ENCODE measurements at places on chromosomes 5 and 9.

DNA sequence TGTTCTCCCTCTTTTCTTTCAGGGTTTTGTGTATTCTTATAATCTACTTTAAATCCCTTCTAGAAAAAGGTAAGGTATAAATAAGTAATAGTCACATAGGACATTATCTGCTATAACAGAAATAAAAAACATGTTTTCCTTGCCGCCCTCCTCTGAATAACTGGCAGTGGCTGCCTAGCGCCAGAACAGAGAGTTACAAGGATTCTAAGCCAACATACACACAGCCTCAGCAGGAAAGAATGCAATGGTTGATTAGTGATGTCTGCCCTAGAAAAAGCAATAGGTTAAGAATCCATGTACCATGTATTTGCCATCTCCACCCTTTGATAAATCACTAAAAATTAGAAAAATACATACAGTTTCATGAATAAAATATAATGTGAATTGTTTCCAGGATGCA, 4.9 kb downstream of the MED27 start:
- no peak for DNase-seq

DNA sequence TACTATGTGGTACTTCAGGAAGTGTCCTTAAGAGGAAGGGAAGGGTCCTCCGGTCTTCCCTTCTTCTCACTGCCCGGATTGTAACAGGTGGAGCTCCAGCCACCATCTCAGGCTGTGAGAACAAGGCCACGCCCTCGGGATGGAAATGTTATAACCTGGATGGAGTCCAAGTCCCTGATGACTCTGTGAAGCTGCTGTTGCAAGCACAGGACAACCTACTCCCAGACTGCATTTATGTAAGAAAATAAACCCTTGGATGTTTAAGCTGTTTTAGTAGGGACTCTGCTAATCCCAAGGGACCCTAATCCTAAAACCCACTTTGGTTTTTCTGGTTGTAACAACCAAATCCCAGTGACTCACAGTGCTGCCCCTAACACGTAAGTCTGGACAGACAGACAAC, 221.6 kb downstream of the ACTL7B start:
- DNase-seq = peak; percentile 86

DNA sequence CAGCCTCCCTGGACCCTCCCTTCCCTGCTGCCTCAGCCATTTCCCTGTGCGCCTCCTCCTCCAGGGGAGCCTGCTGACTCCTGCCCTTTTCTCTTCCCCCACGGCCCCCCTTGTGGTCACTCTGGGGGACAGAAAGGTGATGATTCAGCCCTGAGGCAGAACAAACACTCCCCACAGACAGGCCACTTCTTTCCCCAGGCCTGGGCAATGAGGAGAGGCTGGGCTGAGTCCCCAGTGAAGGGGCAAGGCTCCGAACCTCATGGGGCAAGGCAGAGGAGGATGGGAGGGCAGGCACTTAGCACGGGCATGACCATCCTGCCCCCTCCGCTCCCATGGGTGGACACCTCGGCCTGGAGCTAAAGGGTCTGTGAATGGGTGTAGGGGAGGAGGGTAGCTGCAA, 21.0 kb downstream of the CSF1R start:
- DNase-seq = no peak

- DNase-seq = no peak
Measured at GRCh38 chr5:116756531-116756930, 181.9 kb upstream of the SEMA6A start.

- no peak for DNase-seq
Measured at GRCh38 chr5:91269198-91269597, 113.9 kb downstream of the ARRDC3 start.

GRCh38 chr9:89642789-89643188, 38.0 kb downstream of the GADD45G start:
- DNase-seq = no peak

GRCh38 chr5:72282878-72283277, 37.2 kb downstream of the MRPS27 start:
- no peak for DNase-seq

- no peak for DNase-seq
Measured at GRCh38 chr5:148455185-148455584, 71.4 kb downstream of the FBXO38 start.

- DNase-seq = no peak
Measured at GRCh38 chr9:90547896-90548295, 94.7 kb downstream of the DIRAS2 start.

DNA sequence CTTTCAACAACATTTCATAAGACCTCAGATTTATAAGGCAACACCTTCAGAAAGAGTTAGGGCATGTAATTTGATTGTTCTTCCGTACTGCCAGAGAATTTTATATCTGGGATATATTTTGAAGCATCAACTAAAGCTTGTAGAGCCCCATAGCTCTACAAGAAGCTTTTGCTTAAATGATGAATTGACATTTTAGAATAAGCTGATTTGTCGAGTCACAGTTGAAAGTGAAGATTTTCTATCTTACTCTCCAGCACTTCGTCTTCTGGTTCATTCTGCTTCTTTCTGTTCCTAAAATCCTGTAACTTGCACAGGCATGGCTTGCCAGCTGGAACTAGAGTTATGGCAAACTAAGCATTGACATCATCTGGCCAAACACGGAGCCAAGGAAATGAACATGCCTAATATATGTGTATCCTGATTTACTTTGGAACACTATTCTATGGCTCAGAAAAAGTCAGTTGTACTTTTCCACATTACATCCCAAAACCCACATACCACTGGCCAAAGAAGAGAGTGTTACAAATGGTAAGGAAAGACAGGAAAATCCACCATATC, 68.6 kb upstream of the MAST4 start:
- no peak for DNase-seq

DNA sequence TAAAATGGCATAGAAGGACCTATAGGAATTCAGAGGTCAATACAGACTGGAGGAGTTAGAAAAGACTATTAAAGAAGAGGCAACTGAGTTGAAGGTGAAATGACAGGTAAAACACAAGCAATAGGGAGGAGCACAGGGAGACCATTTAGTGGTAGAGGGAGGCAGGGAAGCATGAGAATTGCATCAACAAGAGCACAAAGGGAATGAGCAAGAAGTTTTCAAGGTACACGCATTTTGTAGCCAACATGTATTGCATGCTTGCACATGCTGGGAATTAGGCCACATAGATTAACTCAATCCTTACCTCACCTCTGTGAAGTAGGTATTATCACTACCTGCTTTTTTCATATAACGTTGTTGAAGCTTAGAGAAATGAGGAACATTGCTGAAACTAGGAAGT, 42.3 kb downstream of the PLPP1 start:
- DNase-seq = no peak

DNA sequence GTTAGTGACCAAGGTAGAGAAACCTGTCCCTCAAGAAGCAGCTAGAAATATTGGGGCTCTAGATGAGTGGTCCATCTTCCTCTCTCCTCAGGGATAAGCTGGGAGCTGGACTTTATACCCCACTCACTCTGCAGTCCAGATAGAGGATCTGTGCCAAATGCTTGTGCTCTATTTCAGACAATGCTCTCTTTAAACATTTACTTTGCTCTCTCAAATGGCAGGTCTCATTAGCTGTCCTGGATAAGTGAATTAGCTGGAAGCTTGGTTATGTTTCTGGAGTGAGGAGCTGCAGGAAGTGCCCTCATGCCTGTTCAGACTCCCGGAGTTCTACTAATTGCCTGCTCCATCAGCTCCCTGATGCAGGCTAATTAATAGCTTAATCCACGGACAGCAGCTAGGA, 151.1 kb upstream of the CCDC152 start:
- DNase-seq = no peak

GRCh38 chr5:132110195-132110594, 36.6 kb downstream of the CSF2 start:
- no peak for DNase-seq

DNA sequence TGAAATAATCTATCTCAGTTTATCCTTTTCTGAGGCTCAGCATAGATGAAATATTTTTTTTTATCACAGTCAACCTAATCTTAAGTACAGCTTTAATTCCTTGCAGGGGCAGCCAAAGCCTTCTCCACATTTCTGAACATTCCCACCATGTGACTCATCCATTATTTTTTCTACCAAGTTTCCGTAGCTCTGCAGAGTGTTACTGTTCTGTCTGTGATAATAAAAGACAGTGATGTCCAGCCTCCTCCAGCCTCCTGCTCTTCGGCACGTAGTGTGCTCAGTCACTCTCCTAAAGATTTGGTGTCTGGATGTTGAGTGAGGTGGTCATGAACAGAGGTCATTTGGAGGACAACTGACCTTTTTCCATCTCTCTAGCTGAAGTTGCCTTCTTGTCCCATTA, 338.1 kb upstream of the ADAMTS16 start:
- DNase-seq = no peak

- DNase-seq = peak; percentile 44
Measured at GRCh38 chr9:96344458-96345180, 38.9 kb downstream of the SLC35D2 start.

DNA sequence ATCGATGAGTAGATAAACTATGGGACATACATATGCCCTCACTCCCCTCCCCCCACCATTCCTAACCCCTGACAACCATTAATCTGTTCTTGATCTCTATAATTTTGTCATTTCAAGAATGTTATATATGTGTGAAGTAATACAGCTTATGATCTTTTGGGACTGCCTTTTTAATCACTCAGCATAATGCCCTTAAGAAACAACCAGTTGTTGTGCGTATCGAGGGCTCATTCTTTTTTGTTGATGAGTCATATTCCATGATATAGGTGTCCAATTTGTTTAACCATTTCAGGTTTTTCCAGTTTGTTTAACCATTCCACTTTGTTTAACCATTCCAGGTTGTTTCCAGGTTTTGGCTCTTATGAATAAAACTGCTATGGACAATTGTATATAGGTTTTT, 75.6 kb downstream of the ARHGEF28 start:
- no peak for DNase-seq

DNA sequence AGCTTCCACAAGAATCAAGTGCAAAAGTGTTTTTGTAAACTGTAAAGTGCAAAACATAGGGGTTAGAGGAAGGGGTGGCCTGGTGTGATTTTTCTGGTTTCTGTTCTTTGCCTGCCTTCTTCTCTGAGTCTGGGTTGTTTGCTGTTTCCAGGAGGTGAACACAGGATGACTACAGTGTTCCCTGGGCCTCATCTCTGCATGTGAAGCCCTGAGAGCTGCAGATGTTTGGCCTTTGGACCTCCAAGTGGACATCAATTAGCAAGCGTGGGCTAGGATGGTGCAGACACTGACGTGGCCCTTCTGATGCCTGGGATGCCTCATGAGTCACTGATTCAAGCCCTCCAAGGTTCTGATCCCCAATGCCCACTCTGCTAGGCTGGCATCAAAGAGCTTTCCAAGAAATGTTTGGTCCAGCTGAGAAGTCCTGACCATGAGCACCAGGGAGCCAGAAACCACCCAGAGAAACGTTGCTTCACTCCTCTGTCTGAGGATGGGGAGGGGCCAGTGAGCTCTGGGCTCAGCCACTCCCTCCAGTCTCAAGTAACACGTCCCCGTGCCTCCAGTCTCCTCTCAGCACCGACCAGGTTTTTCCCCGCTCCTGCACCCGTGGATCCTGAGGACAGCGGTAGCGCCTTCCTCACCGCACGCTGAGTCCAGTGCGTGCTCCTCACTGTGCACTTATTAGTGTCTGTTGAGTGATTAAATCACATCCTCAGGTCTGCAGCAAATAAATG, 7.6 kb downstream of the IL9 start:
- no peak for DNase-seq

GRCh38 chr5:142934051-142934762, 164.0 kb downstream of the ARHGAP26 start:
- peak; percentile 65 for DNase-seq
